Panc1 (cell line): ENCODE measurements at places on chromosomes 1 and 21.

DNA sequence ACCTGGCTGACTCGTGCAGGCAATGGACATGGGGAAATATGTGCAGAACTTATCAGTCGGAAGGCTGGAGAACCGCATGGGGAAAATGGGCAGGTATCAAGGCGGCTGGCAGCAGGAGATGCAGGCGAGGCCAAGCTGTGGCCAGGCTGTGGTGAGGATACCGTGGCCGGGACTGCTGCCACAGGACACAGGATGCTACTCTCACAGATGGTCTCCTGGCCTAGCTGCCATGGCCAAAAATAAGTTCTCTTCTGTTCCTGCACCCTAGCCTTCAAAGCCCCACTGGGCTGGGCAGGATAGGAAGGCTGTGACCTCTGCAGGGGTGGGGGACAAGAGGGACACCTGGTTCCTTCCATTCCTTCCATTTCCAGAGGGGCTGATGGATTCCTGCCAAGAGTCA, 26.4 kb downstream of the TEX35 start:
- no peak for DNase-seq

DNA sequence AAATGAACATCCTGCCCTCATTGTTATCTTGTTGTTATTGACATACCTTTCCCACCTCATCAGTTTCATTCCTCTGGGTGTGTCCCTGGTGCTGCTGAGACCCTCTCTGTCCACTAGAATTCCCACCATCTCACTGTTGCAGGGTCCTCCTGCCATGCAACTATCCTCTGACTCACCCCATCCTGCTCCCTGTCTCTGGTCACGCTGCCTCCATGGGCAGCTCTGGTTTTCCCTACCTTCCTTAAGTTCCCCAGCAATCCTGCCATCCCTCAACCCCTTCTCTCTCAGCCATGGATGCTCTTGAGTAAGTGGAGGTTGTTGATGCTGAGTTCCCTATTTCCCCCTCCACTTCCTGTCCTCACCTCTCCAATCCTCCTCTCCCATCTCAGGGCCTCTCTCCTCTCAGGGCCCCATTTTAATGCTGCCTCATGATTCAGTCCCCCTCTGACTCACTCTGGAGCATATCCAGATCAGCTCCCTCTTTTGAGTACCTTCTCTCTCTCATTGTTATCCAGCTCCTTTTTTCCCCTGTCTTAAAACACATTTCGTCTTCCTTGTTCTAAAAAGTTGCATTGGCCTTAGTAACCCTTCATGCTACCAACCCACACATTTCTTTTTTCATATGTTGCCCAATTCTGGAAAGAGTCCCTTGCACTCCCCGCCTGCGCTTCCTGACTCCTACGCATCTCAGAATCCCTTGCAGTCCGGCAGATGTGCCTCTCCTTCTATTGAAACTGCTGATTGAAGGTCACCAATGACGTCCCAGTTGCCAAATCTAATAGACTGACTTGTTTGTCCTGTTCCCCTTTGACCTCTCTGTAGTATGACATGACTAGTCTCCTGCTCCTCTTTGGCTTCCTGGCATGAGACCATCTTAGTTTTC, 92.0 kb downstream of the CNIH3 start:
- DNase-seq: no peak

- no peak for DNase-seq
Measured at GRCh38 chr21:45455674-45456583, 51.0 kb downstream of the COL18A1 start.

GRCh38 chr1:96060621-96061020, 661.0 kb upstream of the PTBP2 start:
- no peak for DNase-seq

DNA sequence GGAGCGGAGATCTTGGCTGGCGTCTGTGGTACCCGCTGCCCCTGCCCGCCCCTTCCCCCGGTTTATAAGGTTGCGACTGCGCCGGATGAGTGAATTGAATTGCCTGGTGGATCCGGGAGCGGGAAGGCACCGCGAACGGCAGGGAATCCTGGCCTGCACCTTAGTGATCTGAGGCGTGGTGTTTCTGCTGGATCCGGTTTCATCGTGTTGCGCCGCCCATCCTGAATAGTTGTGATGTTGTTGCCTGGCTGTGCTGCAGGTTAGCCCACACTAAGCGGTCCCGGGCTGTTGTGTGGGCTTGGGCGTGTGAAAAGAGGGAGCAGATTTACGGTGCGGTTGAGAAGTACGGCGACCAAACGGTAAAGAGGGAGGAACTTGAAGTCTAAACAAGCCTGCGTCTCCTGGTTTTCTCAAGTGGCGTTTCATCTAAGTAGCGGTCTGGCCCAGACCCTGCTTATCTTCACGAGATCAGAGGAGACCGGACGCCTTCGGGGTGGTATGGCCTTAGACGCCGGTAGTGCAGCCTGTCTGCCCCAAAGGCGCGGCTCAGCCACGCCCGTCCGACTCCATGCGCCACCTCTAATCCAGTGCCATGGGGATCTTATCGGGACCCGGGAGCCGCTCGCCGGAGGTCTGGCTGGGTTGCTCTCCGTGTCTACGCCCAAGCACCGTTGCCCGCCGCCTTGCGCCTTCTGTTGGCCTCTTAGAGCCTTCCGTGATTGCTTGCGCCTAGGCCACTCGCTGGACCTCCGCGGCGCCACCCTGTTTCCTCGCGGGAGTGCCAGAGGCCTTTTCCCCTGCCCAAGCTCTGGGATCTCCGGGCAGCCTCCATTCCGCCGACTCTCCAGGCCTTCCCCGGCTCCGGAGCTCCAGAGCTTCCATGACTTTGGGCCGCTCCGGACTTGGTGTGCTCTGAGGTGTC, 87.5 kb upstream of the RHOU start:
- DNase-seq: peak; percentile 76

GRCh38 chr1:22953057-22953739, 19.5 kb downstream of the LACTBL1 start:
- DNase-seq: no peak

- no peak for DNase-seq
Measured at GRCh38 chr1:226937940-226938725, 2.0 kb upstream of the COQ8A start.

DNA sequence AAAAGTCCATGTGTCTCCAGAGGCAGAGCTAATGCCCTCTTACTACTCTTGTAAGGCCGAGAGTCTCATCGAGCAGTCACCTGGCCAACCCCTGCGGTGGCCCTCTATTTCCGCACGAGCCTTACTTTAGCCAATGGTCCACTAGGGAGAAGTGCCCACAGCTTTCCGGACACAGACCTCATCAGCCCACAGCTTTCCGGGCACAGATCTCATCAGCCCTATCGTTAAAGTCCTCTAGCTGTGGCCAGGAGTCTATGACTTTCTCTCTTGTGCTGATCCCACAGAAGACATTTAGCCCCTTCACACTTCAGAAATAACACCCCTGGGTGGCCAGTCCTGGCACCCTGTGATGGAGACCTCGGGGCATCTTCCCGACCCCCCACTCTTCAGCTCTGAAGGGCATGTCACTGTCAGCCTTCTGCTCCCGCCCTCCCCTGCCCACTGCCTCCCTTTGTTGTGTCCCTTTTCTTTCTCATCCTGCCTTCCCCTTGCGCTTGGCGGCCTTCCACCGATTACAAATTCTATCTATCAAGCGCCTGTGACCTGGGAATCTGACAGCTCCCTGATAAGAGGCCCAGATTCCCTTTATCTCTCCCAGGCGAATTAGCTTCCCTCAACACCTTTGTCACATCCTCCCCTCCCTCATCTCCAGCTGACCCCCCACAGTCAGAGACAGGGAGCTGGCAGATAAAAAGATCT, 161.0 kb downstream of the PLXNA2 start:
- no peak for DNase-seq

DNA sequence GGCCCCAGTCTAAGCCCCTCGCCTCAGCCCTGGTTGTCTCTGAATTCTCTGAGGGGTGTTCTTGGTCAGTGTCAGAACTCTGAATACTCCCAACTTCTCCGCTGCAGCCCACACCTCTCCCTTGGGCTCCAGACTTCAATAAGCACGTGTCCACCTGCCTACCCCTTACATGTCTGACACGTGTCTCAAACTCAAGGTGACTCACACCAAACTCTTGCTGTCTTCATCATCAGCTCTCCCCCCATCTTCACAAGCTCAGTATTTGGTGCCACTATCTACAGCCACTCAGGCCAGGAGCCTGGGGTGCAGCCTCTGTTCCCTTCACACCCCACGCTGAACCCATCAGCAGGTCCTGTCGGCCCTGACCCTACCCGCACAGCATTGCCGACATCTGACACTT, 18.8 kb upstream of the UBXN10 start:
- no peak for DNase-seq

GRCh38 chr1:178037510-178038253, 56.2 kb upstream of the RASAL2 start:
- DNase-seq: no peak

DNA sequence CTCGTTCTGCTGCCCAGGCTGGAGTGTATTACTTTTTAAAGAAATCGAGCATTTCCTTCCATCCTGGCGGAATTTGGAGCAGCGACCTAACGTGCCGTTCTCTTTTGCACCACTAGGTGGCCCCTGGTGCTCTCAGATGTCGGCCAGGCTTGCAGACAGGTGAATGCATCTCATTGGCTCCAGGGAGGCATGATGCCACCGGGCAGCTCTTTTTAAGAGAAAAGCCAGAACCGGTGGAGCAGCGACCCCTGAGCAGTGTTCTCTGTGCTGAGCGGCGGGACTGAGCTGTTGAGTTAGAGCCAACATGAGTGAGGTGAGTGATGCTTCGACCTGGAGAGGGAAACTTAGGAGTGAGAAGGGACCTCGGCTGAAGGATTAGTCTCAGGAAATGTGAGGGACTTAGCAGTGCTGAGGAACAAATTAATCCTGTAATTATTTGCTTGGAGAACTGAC, at the start of gene PCP4:
TSS of gene PCP4 (plus strand) at position 241 of the 453 bp plus-strand sequence. CDS start at position 305, 64 bp downstream.
- DNase-seq: no peak

- no peak for DNase-seq
Measured at GRCh38 chr1:53783056-53783455, 44.1 kb upstream of the GLIS1 start.

DNA sequence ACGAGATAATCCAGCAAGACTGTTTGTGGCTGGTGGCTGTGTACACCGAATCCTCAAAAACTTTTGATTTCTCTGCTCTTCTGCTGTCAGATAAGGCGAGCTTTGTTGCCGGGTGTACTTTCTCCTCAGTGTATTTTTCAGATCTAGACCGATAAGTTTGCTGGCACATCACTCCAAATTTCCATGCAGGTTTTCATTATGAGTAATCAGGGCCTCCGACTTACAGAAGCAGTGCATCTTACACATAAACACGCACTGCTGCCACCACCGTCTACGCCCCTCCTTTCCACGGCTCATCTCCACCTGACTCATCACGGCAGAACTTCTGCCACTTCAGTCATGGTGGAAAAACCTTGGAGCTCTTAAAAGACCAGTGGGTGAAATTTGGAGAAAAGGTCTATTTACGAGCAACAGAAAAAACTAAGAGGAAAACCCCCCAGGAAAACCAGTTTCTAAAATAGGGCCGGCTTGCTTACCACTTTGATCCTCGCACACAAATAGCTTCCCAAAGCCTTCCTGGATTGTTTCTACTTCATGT, 7.7 kb downstream of the ZBTB21 start:
- DNase-seq: no peak

- DNase-seq: no peak
Measured at GRCh38 chr1:157034137-157034800, 11.3 kb downstream of the ARHGEF11 start.

DNA sequence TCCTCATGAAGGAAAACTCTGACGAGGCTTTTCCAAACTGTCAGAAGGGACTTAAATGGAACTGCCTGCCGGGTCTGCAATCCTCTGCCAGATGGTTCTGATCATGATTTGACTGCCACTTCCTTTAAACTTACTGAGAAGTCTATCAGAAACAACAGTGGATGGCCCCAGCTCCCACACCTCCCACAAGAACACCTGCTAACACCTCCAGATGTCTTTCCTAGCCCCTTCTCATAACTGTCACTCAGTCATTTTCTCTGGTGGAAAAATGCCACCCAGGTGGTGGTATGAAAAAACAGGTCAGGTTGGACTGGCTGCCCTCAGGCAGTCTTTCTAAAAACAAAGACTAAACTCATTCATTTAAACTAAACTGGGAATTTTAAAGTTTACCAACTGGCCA, 66.7 kb upstream of the ABCD3 start:
- no peak for DNase-seq

GRCh38 chr1:87086120-87086519, 171.7 kb downstream of the HS2ST1 start:
- DNase-seq: no peak

DNA sequence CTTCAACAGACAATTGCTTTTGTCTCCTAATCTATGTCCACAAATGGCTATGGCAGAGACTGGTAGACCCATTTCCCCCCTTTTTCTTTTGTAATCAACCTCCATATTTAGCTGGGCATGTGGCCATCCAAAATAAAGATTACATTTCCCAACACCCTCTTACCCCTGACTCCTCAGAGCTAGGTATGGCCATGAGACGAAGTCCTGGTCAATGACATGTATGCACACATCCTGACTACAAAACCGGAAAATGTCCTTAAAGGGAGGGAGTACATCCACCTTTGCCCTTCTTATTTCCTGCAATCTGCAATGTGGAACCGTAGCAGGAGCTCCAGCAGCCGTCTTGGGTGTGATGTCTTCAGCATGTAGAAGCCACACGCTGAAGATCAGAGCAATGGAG, 36.2 kb upstream of the RCSD1 start:
- DNase-seq: no peak

DNA sequence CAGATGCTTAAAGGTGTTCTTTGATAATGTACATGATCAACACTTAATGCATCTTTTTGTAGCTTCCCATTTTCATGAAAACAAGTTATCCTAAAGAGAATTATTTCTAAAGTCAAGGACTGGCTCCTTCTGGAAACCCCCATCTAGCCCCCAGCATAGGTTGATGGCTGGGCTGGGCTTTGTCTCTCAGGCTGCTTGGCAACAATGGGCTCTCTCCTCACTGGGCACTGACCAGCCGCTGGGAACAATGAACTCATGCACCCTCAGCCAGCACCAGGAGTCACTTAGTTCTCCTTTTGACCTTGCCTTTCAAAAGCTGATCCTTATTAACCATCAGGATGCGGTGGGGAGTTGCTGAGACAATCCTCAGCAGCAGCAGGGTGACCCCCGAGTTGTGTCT, 293.0 kb upstream of the PLXNA2 start:
- no peak for DNase-seq

GRCh38 chr1:228277491-228278431, 69.9 kb downstream of the OBSCN start:
- DNase-seq: no peak

GRCh38 chr1:186218654-186219352, 156.2 kb downstream of the TPR start:
- no peak for DNase-seq

DNA sequence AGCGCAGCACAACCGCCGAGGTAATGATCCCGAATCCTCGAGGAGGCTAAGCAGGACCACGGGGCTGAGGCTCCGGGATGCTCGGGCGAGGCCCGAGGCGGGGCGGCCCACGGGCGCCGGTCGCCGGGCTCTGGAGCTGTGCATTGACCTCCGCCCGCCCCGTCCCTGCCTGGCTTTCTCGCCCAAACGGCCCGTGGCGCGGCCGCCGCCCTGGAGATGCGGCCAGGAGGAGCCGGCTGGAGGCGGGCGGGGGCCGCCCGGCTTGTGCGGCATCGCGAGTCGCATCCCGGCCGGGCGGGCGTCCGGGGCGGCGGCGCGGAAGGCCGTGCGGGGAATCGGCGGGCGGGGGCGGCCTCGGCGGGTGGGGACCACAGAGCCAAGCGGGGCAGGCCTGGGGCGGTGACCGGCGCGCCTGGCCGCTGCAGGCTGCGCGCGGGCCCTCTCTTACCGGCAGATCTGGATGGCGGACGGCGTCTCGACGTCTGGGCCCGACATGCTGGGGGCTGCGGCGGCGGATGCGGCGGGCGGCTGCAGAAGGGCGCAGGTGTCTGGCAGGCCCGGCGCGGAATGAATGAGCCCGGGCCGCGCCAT, 663 bp downstream of the ACOT7 start:
- DNase-seq: no peak
